ENCODE measurements at places on chromosomes 12 and 14.

GRCh38 chr12:278046-278445 lies 15.4 kb upstream of the SLC6A13 start:
- DNase-seq: no peak

GRCh38 chr14:105488781-105489541 lies 2.1 kb upstream of the TEDC1 start:
- DNase-seq: no peak

DNA sequence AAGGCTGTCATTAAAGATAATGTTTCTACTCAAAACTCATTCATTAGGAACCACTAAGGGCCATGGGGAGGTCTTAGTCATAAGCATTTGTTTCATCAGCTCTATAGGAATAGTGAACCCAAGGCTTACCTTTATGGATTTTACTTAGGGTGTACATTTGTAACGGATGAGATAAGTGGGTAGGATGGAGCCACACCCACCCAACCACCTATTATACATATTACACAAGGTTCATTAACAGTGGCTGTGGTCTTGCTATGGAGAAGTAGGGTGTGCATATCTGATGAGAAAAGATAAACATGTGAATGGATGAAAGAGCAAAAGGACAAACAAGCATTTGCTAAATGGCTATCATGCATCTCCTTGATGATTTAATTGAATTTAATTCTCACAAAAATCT lies 39.6 kb upstream of the ITPR2 start:
- DNase-seq: no peak

DNA sequence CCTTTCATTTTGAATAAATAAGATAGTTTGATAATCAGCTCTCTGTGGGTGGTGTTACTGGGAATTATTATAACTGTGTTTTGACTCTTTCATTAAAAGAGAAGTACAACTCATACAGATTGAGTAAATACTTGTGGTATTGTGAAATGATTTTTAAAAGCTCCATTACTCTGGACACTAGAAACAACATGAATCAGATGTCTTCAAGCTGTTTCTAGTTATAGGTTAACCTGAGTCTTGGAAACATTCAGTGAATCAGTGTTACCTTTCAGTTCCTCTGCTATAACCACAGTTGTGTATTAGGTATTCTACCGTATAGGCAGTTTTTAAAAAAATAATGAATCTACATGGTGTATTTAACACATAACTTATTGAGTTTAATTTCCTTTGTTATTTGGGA lies 128.4 kb upstream of the SSTR1 start:
- DNase-seq: no peak

- DNase-seq: no peak
These were observed 5.1 kb downstream of the CDH24 start for GRCh38 chr14:23052182-23052623.

DNA sequence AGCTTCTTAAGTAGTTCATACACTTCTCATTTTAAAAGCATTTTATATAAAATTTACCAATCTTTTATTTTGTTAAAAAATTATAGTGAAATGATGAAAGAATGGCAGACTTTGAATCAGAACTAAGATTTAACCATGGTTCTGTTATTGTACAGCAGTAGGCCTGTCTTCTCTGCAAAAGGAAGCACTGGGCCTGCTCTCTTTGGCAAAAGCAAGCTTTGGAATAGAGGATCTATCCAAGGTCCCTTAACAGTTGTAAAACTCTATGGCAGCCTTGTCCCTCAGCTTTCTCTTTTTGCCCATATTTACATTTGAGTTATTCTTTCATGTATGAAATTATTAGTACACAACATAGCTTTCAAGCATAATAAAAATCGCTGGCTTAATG lies 82.8 kb downstream of the PLEKHG7 start:
- no peak for DNase-seq

DNA sequence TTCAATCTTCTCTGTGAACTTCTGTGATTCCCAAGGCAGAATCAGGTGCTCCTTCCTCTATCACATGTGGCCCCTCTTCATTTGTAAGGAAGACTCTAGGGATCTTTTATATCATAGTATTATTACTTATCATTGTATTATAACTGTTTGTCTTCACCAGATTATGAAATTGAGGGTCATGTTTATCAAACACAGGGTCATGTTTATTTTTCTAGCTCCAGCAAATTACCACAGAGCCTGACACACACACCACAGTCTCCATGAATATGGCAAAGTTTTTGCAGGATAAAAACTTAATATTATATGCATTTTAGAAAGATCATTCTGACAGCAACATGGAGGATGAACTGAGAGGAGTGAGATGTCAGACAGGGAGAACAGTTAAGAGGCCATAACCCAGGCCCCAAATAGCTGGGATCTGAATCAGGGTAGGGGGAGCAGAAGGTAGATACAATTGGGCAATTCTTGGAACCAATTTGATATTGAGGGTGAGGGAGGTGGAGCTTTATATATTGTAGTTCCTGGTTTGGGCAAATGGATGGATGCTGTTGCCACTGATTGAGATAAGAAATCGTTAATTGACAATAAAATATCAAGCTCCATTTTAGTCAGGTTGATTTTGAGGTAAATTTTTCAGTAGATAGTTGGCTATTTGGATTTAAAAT lies 130.7 kb downstream of the DHRS2 start:
- no peak for DNase-seq

- DNase-seq: no peak
These were observed 54.0 kb downstream of the CLIP1 start for GRCh38 chr12:122368361-122369073.

GRCh38 chr12:87995581-87996178 lies 33.5 kb downstream of the C12orf50 start:
- DNase-seq: peak; percentile 26

GRCh38 chr12:15788233-15789219 lies 662 bp downstream of the EPS8 start:
- peak; percentile 4 for DNase-seq

DNA sequence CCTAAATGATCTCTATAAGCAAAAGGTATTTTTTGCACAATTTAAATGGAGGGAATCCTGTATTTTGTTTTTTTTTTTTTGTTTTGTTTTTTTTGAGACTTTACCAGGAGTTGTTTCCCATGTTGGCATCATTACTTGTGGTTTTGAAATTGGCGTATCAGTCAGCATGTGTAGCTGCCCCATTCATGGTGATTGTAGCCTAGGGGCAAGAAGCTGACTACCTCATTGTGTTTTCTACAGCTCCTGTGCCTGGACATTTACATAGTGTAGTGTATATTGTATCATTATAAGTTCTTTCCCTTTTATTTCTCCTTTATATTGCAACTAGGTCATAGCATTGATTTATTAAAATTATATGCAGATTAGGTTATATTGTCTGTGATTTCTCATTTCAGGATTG lies 24.5 kb downstream of the SAMD4A start:
- no peak for DNase-seq

DNA sequence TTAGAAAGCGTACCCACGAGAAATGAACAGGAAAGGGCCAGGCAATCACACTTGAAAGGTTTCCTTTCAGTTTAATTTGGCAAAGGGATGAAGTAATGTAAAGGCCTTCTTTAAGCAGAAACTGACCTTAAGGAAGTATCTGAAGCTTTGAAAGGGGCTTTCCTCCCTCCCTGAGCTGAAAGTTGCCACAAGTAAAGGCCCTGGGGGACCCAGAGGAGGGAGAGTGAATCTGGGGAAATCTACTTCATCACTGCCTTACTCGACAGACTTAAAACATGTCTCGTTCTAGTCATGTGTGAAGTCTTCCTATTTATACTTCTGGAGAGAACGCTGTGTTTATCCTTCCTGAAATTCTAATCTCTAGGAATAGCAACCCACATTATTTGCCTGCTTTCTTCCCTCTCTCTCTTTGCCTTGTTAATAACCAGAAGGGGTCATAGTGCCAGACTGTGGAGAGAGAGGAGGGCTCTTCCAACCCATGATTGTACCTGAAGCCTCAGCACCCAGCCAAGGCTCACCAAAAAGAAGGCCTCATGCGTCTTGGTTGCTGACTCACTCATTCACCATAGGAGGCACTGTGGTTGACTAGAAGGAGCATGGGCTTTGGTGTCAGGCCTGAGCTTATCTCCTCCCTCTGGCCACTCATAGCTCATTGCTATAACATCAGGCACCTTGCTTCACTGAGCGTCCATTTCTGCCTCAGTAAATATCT lies 10.2 kb upstream of the GPX2 start:
- DNase-seq: no peak

DNA sequence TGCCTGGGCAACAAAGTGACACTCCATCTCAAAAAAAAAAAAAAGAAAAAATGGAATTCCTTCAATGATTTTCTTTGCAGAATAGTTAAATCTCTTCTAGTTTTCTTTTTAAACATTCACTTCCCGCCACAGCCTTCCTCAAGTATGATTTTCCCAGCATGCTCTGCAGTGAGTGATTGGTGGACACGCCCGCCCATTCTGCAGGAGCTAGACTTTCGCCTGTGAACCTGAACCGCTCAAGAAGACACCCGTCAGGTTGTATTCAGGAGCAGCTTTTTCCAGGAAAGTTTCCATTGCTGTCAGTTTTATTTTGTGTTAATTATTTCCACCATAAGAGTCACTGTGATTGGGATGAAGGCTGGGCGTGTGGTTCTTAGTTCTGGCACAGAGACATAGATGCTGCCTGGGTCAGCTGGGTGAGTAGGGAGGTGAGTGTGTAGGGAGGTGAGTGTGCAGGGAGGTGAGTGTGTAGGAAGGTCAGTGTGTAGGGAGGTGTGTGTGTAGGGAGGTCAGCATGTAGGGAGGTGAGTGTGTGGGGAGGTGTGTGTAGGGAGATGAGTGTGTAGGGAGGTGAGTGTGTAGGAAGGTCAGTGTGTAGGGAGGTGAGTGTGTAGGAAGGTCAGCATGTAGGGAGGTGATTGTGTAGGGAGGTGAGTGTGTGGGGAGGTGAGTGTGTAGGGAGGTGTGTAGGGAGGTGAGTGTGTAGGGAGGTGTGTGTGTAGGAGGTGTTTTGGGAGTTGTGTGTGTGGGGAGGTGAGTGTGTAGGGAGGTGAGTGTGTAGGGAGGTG lies 76.2 kb downstream of the KIF26A start:
- DNase-seq: no peak

- no peak for DNase-seq
These were observed 113.6 kb downstream of the TAOK3 start for GRCh38 chr12:118259079-118259478.

DNA sequence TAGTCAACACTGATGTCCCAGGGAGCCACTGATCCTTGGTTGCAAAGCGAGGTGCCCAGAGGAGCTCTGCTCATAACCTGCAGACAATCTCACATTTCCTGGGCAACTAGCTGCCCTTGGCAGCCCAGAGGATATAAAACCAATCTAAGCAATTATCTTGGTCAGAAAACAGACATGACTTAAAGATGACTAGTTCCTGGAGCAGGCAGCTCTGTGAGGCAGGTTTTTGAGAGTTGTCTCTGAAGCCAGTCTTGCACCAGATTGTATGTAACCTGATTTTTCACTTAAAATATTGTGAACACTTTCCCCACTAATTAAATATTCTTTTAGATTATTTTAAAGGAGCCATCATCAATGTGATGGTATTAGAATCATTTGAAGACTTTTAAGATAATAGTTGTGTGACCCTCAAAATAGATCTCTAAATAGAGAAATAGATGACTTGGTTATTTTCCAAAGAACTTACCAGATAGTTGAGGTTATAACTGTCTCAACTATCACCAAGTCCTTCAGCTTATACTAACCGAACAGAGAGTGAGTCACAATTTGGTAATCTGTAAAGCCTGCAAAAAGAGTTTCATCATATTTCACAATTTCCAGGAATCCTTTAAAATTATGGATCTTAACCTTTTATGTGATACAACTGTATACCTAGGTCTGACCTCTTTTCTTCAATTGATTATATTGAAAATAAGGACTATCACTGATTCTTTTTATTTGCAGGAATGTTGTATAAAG lies 75.9 kb downstream of the LIN7A start:
- no peak for DNase-seq

DNA sequence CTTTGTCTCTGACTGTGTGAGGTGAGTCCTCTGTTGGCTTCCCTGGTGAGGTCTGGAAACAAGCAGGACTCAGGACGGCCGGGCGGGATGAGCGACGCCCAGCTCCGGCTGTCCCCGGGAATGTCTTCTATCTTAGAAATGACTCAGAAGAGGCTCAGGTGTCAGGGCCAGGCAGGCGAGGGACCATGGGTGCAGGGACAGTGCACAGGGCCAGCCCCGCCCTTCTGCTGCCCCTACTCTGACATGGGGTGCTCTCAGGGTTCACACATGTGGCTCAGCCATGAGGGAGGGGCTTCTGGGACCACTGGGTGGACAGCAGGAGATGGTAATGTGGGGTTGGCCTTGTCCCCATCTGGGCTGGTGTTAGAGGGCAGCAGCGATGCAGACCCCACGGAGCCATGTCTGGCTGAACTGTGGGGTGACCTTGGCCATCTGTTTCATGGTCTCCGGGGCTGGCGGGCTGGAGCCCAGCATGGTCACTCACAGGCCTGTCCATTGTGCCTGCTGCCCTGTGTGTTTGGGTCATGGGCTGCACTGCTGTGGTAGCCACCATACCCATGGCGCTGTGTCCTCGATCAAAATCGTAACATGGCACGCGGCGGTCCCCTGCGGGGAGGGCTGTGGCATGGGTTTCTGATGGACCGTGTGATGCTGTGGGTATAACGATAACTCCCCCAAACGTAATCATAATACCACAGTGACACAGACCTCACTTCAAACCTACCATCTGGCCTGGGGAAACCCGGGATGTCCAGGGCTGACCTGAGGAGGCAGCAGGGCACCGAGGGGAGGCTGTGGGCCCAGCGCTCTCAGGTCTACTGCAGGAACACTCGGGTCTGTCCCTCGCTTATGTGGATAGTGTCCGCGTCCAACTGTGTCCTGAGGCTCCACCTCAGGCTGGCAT lies 368.8 kb downstream of the TMEM121 start:
- no peak for DNase-seq

DNA sequence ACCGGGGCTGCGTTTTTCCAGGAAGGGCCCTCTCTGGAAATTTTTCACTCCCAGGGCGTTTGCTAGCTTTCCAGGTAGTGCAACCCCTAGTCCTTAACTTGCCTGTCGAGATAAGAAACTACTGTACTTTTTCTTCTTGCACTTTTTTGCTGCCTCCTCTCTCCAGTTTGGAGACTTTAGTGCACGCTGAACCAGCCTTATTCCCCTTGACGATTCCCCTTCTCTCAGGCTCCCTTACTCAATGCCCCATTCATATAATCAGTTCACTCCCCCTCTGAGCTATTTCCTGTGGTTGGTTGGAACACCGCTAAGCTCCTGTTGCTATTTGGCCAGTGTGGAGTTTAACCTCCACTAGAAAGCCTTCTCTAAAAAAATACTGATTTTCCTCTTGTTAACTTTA lies 682 bp downstream of the CREBL2 start:
- DNase-seq: peak; percentile 23

GRCh38 chr14:49617852-49618519 lies 2.4 kb downstream of the RPL36AL start:
- DNase-seq: no peak

GRCh38 chr14:65631040-65631439 lies 218.5 kb downstream of the FUT8 start:
- DNase-seq: no peak

GRCh38 chr12:102964872-102965271 lies 7.4 kb downstream of the ASCL1 start:
- DNase-seq: no peak
